Activated T-helper 2 cell treated with anti-CD3 and anti-CD28 coated beads, Interferon-gamma antibody, Interleukin-2, Interleukin-4, amounts not matched to agents 10 μg/mL and 5 μg/mL and 100 μg/mL, durations not matched to agents 14 hours and 24 hours and 36 hours (primary cell): ENCODE measurements at places on chromosomes 5 and 9. TPM values are rescaled to one million over a fixed set of nuclear protein-coding genes. Genes with fewer than 3 reads are reported as not detected.

GRCh38 chr9:127418037-127418471, 6.1 kb upstream of the ZNF79 start:
- H3K27me3 ChIP-seq: peaks cover 10% of the 10 kb centered on the region
- peaks cover 2% of the 10 kb centered on the region for H3K4me1 ChIP-seq
- no peaks in the 10 kb centered on the region for H3K36me3 ChIP-seq
- DNase-seq: no peak
- H3K27ac ChIP-seq: no peak overlapping the region

PCDHA1 gene
- total RNA-seq: 0.07 TPM in 1 of 2 replicates, not detected in the other

GRCh38 chr5:155750571-155750970, 576.4 kb upstream of the SGCD start:
- H3K4me3 ChIP-seq: no peak overlapping the region
- no peaks in the 10 kb centered on the region for H3K27me3 ChIP-seq
- no peaks in the 10 kb centered on the region for H3K36me3 ChIP-seq
- DNase-seq: no peak
- H3K4me1 ChIP-seq: no peaks in the 10 kb centered on the region

DNA sequence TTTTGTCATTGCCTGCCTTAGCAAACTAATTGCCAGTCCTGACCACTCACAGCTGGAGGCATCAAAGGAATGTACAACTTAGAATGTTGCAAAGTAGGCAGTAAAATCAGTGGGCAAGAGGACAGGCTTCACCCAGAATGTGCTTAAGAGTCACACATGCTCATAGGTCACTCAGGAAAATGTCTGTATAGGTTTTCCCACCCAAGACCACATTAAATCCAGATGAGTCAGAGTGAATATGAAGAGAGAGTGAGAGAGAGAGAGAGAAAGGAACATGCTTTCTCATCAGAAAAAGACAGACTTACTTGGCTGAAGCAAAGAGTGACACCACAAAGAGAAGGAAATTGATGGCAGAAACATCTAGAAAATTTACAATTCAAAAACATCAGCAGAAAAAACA, 37.9 kb downstream of the PLEKHG4B start:
- no peaks in the 10 kb centered on the region for H3K36me3 ChIP-seq
- H3K27ac ChIP-seq: no peak overlapping the region
- peaks cover 2% of the 10 kb centered on the region for H3K27me3 ChIP-seq
- no peak for DNase-seq
- no peak overlapping the region for H3K4me3 ChIP-seq
